ENCODE measurements at places on chromosomes 11 and 22.

- no peak for DNase-seq
These were observed 41.7 kb upstream of the ADA2 start for GRCh38 chr22:17260950-17261349.

DNA sequence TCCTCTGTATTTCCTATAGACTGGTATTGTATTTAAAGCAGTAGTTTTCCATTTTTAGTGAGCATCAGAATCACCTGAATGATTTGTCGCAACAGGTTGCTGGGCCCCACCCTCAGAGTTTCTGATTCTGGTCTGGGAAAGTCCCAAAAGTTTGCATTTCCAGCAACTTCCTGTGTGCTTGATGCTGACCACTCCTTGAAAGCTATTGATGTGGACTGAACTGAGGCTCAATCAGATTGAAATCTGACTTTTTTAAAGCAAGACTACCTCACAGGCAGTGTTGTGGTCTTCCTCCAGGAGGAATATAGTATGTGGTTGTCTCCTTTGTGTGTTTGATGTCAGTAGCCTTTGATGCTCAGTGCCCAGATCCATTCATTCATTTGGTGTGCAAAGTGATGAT lies 17.2 kb upstream of the MPZL2 start:
- no peak for DNase-seq

GRCh38 chr11:2663506-2663905 lies 36.3 kb downstream of the KCNQ1OT1 start:
- no peak for DNase-seq

DNA sequence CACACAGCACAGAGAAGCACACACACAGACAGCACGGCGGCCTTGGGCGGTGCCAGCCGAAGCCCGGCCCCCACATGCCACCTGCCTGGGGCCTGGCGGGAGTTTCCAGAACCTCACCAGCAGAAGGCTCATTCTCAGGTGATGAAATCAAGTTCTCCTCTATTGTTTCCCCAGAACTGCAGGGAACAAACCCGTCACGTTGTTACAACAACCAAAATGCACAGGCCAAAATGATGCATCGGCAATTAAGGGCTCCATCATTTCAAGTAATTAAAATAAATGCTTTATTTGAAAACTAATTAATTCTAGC lies 30.8 kb downstream of the GNB1L start:
- no peak for DNase-seq

- no peak for DNase-seq
These were observed 44.6 kb downstream of the MRE11 start for GRCh38 chr11:94449029-94449428.

DNA sequence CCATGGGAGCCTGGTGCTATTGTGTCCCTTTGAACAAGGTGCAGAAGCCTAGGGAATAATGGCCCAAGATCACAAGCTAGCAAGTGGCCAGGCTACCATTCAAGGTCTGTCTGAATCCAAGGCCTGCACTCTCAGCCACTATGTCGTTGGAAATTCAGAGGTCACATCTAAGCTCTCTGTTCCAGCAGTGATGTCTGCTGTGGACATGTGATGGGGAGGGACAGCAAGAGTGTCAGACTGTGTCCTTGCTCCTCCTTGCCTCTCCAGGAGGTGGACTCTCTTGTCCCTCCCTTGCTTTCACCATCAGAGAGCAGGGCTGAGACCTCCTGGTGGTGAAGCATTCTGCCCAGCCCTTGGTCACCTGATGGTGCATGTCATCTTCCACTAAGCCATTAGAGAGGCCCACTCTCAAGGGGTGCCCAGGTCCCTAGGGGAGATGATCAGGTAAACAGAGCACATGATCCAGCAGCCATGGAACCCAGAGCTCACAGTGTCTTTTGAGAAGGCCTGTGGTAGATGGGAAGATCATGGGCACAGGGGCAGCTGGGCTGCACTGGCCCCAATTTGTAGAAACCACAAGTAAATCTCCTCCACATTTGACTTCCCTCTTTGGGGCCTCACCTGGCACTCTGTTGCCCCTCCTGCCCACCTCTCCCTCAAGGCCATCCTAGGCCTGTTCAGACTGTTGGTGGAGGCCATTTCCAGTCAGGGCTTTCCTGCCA lies 37.1 kb upstream of the SUSD2 start:
- DNase-seq: no peak

GRCh38 chr11:78341841-78342240 lies 75.8 kb downstream of the GAB2 start:
- no peak for DNase-seq

GRCh38 chr11:113519989-113520613 lies 44.9 kb upstream of the DRD2 start:
- DNase-seq: no peak

- DNase-seq: no peak
These were observed 1.5 kb downstream of the ZP1 start for GRCh38 chr11:60868682-60869450.

DNA sequence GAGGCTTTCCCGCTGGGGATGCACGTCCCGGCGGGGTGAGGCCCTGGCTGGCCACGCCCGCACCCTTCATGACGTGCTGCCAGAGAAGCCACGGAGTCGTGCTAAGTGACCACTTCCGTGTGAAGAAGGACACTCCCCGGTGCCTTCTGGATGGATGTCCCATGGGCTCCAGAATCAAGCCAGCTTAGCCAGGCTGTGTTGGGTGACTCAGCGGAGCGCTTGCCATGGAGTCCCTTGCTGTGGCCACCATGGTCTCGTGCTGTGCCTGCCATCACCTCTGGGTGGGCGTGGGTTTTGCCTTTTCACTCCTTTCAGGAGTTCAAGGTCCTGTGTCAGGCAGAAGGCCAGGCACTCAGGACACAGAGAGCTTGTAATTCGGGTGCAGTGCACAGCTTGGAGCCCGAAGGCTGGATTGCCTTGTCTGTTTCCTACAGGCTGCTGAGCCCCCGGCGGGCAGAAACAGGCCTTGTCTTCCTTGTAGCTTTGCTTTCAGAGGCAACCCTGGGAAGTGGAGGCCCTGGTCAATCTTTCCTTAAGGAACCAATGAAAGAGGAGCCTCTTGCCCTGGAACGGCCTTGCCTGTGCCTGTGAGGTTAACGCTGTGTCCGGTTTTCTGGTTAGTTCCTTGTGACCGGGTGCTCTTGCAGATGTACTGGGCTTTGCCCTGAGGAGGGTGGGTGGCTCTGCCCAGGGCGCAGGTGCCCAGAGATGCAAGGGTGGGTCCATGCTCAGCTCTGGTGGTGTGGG lies 268.6 kb downstream of the TBC1D22A start:
- no peak for DNase-seq

DNA sequence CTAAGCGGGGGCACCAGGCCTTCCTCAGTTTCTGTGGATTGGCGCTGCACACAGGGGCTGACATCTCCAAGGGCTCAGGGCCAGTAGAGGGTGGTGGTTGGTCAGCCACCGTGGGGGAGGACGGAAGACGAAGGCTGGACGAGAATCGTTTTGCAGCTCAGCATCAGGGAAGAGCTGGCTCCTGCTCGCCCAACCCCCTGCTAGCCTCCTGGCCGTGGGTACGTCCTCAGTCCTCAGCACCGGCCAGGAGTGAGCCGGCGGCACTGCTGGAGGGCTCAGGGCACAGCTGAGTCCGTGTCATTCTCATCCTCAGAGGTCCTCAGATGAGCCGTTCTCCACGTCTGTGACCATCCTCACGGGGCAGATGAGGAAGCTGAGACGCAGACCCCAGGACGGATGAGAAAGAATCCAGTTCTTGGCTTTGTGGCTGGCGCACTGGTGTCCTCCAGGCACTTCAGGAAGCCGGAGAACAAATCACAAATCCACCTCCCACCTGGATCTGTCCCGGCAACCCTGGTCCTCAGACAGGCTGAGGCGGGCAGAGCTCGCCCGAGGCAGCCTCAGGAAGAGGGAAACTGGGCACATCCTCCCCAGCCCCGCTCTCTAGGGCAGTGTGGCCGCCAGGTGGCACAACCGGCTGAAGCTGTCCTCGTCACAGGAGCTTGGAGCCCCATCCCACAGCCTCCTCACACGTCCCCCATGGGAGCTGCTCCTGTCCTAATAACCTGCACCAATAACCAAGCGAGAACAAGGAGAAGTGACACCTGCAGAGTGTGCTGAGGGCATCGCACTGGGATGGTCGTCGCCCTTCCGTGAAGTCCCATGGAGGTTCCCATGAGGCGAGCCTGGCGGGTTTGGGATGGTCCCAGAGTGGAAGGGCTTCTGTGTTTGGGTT lies 393.7 kb downstream of the BRD1 start:
- DNase-seq: no peak

DNA sequence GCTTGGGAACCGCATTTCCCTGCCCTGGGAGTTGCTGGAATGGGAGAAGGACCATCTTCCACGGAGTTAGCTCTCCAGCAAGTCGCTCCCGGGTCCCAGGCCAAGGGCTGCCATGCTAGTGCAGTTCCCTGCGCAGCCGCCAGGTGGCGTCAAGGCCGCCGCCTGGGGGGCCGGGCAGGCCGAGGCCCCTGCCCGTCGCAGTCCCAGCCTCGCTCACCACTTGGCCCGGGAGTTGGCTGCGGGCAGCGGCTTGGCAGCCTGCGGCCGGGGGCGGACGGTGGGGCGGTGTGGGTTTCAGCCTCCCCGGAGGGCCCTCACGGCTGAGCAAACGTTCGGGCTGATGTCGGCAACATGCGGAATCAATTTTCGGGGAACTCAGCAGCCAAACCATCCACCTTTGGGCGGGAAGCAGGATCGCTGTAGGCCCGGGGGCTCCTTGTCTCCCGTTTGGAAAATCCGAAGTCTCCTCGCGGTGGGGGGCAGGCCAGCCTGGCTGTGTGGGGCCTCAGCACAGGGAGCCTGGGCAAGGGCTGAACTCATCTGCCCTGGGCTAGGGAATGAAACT lies 415.1 kb downstream of the SOX6 start:
- peak; percentile 35 for DNase-seq

GRCh38 chr11:67287355-67288197 lies 1.5 kb upstream of the ANKRD13D start:
- DNase-seq: no peak

GRCh38 chr11:111571829-111572501 lies 30.3 kb upstream of the SIK2 start:
- no peak for DNase-seq

DNA sequence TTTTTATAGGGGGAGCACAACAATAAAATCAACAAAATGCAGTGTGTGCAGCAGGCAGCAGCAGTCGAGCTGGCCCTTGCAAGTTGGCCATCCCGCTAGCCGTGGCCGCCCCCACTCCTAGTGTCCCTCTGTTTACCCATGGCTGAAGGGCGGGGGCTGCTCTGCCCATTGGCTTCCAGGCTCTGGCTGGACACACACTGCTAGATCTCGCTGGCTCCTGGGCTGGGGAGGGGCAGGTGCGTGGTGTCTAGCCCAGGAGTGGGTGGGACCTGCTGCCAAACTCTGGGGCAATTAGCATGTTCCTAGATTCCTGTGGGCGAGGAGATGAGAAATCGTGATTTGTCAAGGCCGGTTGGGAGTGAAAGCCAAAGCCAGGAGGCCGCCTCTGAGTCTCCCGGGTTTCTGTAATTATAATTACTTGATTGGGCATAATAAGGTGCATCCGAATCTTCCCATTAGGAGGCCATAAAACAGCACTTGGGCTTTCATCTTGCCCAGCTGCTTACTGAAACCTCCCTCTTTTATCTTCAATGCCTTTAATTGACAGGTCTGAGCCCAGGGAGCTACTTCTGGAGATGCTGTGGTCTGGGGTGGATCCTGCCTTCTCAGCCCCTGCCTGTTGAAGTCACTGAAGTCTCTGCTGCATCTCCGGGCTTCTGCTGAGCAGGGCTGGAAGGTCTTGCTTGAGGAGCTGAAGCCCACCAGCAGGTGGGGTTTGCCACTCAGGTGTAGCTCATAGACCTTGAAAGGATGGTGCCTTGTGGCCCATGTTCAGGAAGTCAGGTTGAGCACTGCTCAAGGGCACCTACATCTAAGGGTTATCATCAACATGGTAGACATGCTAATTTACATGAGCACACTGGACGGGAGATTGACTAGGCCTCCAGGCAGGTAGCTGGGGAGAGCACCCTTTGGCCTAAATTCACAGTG lies 44.5 kb upstream of the DKK3 start:
- no peak for DNase-seq

GRCh38 chr22:38608992-38609750 lies 39.2 kb upstream of the DMC1 start:
- no peak for DNase-seq

- DNase-seq: no peak
These were observed 8.2 kb downstream of the ARHGEF12 start for GRCh38 chr11:120344302-120345004.

GRCh38 chr11:36119300-36119699 lies 169.9 kb downstream of the COMMD9 start:
- no peak for DNase-seq

DNA sequence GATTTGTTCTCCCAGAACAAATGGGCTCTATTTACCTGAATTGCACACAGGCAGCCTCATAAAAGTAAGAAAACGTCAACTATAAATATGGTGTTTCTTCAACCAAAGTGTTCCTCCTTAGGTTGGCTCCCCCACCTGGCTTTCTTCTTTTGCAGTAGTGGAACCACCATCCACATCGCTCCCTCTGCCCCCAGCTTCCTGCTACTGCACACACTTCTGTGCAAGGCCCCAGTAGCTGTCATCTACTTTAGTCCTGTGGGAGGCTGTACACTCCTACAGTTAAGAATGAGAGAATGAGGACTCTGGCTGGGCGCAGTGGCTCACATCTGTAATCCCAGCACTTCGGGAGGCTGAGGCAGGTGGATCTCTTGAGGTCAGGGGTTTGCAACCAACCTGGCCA lies 89.5 kb downstream of the BMAL1 start:
- no peak for DNase-seq

DNA sequence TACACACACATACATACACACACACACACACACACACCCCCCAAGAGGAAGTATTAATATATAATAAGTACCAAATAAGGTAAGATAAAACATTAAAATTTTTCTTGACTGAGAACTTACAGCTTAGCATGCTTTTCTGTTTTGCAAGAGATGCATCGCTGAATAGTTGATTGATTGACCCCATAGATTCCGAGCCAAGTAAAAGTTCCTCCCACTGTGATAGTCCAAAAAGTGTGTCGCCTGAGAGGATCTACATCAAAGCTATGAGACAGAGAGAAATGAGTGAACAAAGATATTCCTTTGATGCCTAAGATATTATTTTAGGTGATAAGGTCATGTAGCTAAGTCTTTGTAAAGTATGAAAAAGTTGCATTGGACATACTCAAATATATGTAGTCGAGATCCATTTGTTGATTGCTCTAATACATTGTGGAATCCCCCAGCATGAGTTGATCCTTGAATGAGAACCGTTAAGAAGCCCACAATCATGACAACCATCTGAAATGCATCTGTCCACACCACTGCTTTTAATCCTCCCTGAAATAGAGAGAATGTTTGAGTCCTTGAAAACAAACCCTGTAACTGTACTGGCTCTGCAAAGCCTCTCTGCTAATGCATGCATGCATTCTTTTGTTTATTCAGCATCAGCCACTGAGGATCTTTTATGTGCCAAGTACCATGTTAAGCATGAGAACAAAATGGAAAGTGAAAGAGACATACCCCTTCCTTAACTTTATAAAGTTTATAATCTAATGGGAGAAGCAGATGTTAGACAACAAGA lies 18.3 kb downstream of the SLC5A12 start:
- no peak for DNase-seq

GRCh38 chr11:112345166-112345565 lies 84.5 kb upstream of the PLET1 start:
- DNase-seq: no peak

- no peak for DNase-seq
These were observed 173.4 kb downstream of the NCAM1 start for GRCh38 chr11:113134626-113135025.

GRCh38 chr11:66146074-66146473 lies 76.0 kb downstream of the PACS1 start:
- no peak for DNase-seq

- no peak for DNase-seq
These were observed 180.0 kb downstream of the MN1 start for GRCh38 chr22:27621486-27622070.

All from astrocyte of the cerebellum (primary cell).